OCI-LY7 (cell line): ENCODE measurements at places on chromosomes 12 and 14. TPM values are rescaled to one million over a fixed set of nuclear protein-coding genes. Genes with fewer than 3 reads are reported as not detected.

Gene KCNA5
- not detected in 2 replicates for total RNA-seq

Gene KRT77
- not detected in 2 replicates for total RNA-seq

Gene SLC38A4
- total RNA-seq: not detected in 2 replicates

Gene EP400
- 56.2 and 59.7 TPM in 2 replicates for total RNA-seq

Gene WDR89
- total RNA-seq: 23.5 and 27.9 TPM in 2 replicates

Gene METTL3
- 101 and 105 TPM in 2 replicates for total RNA-seq

Gene KLRD1
- total RNA-seq: 0.04 and 0.18 TPM in 2 replicates

Gene KRT72
- total RNA-seq: not detected in 2 replicates

Gene TAS2R7
- not detected in 2 replicates for total RNA-seq

Gene ITGB7
- 153 and 207 TPM in 2 replicates for total RNA-seq

Gene SLC8B1
- total RNA-seq: 57.2 and 69.1 TPM in 2 replicates
